ENCODE measurements at places on chromosomes 4 and X.

GRCh38 chrX:120740072-120740471 lies 110.2 kb upstream of the C1GALT1C1 start:
- no peak for DNase-seq

- DNase-seq, result no peak
Observed at GRCh38 chr4:4361883-4362282, 25.0 kb upstream of the NSG1 start.

DNA sequence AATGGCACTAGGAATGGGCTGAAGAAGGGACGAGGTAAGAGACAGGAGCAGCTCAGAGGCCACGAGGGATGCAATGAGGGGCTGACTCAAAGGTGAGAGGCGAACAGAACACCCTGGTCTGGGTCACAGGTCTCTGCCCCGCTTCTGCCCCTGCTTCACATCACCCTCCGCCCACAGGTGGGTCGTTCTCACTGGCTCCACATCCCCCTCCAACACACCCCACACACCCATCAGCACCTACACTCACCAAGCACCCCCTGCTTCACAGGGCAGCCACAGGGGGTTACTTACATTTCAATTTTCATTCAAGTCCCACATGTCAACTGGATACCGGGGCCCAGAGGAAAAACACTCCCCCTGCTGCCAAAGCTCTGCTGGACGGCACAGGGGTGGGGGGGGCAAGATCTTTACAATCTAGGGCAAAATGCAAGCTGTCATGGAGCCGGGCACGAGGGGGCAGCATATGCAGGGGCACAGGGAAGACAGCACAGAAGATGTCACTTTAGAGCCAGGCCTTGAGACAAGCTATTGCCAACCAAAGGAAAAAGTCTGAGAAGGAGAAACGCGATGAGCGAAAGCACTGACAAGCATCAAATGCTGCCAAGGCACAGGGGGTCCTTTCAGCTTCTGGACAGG lies 94.0 kb downstream of the AFAP1 start:
- no peak for DNase-seq

- no peak for DNase-seq
Observed at GRCh38 chr4:95272036-95272435, 276.7 kb downstream of the UNC5C start.

DNA sequence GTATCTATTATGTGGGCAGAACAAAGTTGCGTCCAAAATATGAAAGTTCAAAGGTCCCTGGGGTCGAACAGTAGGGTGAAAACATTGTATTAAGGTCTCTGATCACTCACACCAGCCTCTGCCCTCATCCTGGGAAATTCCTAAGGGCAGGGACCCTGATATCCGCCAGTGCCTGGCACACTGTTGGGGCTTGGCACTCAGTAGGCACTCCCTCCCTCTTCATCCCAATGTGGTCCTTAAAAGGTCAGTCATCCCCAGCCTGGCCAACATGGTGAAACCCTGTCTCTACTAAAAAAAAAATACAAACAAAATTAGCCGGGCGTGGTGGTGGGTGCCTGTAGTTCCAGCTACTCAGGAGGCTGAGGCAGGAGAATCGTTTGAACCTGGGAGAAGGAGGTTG lies 6.3 kb downstream of the NDUFB11 start:
- DNase-seq, result no peak

GRCh38 chr4:81930506-81931238 lies 443.1 kb downstream of the HNRNPD start:
- no peak for DNase-seq

All from GM13977 (cell line).